ENCODE measurements at places on chromosomes 2 and 18.

- DNase-seq: no peak
Observed at GRCh38 chr2:197628043-197628500, 47.3 kb downstream of the RFTN2 start.

- no peak for DNase-seq
Observed at GRCh38 chr2:192010073-192010472, 163.2 kb upstream of the CAVIN2 start.

GRCh38 chr18:48934415-48934722 lies 16.4 kb downstream of the SMAD7 start:
- no peak for DNase-seq

- no peak for DNase-seq
Observed at GRCh38 chr2:54818226-54818625, 94.8 kb downstream of the EML6 start.

DNA sequence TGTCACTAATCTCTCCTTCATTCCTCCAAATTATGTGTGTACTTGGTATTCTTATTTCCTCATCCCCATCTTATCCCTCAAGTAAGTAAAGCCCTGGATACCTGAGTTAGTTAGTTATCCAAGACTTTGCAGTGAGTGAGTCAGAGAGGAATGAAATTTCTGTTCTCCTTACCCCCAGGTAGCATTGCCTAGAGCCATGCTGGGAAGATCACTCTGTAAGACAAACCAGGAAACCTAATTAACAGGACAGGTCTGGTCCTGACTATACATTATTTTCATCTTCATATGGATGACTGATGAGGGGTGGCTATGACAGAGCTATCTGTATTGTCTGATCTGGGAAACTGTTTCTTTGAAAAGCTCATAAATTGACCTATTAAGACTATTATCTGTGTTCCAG lies 55.0 kb upstream of the ITGA6 start:
- no peak for DNase-seq

DNA sequence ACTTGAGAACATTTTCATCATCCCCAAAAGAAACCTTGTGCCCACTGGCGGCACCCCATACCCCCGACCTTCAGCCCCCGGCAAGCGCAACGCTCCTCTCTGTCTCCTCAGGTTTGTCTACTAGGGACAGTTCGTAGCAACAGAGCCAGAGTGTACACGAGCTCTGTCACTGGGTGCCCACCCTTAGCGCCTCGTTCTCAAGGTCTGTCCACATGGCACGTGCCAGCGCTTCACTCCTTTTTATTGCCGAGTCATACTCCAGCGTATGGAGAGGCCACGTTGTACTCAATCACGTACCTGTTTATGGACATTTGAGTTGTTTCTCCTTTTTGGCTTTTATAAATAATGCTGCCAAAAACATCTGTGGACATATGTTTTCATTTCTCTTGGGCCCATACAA lies 30.3 kb upstream of the GPC1 start:
- no peak for DNase-seq

DNA sequence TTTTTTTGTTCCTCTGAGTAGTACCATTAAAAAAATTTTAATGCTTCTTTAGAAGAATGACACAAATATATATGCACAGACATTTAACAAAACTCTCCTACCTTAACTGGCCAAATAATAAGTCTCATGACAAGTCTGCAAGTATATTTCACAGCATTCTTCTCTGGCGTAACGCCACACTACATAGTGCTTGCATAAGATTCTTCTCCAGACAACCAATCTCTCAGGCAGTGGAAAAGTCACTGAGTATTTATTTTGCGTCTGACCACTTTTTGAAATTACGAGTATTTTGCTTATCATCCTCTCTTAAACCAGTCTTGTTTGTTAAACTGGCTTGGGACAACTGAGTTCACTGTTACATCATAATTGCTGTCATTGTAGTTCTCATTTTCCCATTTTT lies 749.2 kb downstream of the ADCYAP1 start:
- DNase-seq: no peak

- DNase-seq: no peak
Observed at GRCh38 chr2:46123013-46123412, 174.2 kb upstream of the EPAS1 start.

DNA sequence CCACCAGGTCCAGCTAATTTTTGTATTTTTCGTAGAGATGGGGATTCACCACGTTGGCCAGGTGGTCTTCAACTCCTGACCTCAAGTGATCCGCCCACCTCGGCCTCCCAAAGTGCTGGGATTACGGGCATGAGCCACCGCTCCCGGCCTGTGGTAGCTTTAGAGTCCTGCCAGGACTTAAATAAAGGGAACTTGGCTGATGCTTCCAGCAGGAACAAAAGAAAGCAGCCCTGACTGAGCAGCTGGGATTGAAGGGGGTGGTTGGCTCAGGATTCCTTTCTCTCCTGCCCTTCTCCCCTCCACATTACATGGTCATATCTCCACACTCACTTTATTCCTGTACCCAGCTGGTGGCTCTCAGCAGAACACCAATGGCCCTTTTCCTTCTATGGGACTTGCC lies 20.0 kb downstream of the EFHD1 start:
- DNase-seq: no peak

GRCh38 chr2:176733698-176734430 lies 464.6 kb downstream of the MTX2 start:
- DNase-seq: no peak

GRCh38 chr2:11742702-11743357 lies 3.6 kb upstream of the LPIN1 start:
- DNase-seq: no peak

GRCh38 chr2:16650287-16651249 lies 15.1 kb downstream of the CYRIA start:
- DNase-seq: no peak

GRCh38 chr2:164691346-164691887 lies 70.1 kb upstream of the GRB14 start:
- DNase-seq: no peak

DNA sequence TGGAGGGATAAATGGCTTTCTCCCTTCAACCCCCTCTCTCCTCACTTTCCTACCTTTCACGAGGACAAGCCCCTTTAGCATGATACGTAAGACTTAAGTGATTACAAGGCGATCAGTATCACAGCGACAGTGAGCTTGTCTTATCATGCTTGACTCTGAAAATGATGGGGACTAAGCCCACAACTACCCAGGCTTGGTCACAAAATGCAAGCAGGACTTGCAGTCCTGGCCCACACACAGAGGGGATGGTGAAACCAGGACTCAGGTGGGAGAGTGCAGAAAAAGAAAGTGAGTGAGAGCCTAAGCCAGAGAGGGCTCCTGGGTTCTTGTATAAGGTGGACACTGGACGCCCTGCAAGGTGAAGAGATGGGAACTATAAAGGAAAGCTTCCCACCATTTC lies 95.7 kb upstream of the ARL4C start:
- no peak for DNase-seq

GRCh38 chr2:142175813-142176338 lies 45.1 kb upstream of the LRP1B start:
- no peak for DNase-seq

DNA sequence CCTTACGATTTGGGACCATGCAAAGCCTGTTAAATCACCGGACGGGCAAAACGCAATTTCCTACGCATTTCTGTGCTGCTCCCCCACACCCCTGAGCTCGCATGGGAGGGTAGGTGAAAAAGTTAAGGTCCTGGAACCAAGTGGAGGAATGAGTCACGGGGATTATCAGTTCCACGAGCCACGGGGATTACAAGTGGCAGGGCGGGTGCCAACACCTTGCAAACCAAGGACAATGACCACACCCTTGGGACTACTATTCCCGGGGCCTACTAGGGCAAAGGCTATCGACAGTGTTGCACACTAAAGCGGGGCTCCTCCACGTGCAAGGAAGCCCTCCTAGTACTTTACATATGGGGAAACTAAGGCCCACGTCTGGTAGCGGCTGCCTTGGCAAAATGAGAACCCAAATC lies 447 bp downstream of the RETSAT start:
- DNase-seq: no peak

DNA sequence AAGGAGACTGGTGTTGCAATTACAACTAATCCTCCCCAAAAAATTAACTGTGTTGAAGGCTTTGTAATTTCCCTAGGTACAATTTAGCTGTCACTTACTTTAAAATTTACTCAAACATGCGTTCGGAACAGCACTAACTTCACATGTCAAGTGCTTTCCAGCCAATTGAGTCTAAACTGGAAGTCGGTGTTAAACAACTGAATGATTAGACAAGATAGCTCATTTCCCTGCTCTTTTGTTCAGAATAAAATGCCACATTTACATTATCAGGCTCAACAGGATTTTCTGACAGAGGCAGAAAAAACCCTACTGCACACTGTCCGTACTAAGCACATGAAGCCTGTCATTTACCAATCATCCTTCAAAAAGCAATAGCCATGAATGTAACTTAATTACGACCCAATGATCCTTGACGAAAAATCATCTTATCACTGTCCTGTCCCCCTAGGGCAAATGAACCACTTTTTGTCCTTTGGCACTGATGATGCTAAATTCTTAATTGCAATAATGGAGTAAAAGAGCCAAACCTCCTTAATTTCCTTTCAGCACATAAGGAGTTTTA lies 56.0 kb downstream of the LRPPRC start:
- DNase-seq: no peak

DNA sequence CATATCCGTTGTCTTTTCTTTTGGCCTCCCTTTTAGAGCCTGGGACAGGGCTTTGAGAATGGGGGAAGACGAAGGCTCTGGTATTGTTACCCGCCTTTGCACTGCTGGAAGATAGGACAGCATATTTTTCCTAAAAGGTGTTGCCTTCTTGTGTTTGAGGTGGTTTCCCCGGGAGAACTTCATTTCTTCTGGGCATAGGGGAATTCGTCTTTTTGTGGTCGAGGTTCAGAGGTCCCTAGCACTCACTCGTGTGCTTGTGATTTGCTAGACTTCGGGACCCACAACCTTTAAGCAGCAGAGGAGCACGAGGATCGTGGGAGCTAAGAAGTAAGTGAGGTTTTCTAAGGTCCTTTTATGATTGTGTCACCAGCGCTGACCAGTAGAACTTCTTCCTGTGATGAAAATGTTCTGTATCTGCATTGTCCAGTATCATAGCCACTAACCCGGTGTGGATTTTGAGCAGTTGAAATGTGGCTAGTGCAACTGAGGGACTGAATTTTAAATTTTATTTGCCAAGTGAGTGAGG lies 611 bp downstream of the ZNF512 start:
- peak; percentile 25 for DNase-seq

GRCh38 chr2:144927429-144927828 lies 407.5 kb upstream of the ZEB2 start:
- DNase-seq: no peak

GRCh38 chr2:30359644-30360167 lies 87.3 kb upstream of the LCLAT1 start:
- DNase-seq: peak; percentile 47

DNA sequence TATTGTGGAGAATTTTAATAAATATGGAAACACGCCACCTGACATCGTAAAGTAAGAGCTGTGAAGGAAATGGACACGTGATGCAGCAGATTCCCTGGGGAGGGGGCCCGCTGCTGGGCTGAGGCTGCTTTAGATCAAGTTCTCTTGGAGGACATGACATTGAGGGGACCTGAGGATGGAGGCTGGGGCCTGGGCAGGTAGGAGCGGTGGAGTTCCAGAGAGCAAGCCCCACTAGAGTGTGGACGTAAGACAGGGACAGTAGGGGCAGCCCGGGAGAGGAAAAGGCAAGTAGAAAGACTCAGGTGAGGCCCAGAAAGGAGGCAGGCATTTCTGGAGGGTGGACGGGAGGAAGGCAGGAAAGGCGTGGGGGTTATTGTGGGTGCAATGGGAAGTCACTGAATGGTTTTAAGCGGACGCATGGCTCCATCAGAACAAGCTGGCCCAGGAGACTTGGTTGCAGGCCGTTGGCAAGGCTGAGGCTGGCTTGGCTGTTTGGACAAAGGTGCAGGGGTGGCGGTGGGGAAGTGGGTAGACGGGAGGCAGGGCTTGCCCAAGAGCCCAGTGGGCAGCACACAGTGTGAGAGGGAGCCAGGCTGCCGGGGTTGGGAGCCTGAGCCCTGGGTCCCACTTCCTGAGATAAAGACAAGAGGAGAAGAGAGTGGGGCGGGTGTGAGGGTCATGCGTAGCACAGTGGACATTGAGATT lies 15.7 kb downstream of the SIGLEC15 start:
- no peak for DNase-seq

- DNase-seq: no peak
Observed at GRCh38 chr2:3610415-3610814, 15.5 kb downstream of the COLEC11 start.

DNA sequence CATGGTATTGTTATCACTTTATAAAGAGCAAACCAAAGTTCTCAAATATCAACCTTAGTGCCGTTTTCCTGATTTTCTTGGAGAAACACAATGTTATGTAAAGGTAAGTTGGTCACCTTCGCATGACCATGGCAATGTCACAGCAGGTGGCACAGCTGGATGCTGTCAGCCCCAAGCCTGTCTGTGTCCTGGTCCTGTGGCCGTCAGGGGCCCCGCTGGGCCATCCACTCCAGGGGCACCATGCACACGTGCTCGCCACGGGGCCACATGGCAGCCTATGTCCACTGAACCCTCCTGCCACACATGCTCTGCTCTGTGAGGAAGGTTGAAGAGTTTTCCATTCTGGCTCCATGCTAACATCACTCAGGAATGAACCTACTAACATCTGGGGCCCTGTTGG lies 85.9 kb downstream of the EIPR1 start:
- DNase-seq: no peak

GRCh38 chr2:129907256-129907998 lies 72.0 kb upstream of the RAB6C start:
- DNase-seq: no peak

DNA sequence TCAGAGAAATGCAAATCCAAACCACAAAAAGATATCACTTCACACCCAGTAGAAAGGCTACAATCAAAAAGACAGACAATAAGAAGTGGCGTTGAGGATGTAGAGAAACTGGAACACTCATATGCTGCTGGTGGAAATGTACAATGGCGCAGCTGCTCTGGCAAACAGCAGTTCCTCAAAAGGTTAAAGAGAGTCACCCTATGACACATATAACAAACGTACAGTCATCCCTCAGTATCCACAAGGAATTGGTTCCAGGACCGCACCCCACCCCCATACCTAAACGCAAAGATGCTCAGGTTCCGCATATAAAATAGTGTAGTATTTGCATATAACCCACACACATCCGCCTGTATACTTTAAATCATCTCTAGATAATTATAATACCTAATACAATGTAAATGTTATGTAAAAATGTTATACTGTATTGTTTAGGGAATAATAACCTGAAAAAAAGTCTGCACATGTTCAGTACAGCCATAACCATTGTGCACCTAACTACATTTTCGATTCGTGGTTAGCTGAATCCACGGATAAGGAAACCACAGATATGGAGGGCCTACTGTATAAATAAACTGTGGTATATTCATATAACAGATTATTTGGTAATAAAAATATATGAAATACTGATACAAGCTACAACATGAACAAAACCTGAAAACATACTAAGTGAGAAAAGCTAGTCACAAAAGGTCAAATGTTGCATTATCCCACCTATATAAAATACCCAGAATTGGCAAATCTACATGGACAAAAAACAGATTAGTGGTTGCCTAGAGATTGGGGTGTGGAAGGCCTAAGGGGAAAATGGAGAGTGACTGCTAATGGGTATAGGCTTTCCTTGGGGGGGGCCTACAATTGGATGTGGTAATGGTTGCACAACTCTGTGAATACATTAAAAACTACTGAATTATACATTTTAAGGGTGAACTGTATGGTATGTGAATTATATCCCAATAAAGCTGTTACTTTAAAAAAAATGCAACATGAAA lies 37.5 kb downstream of the UXS1 start:
- DNase-seq: no peak

- DNase-seq: no peak
Observed at GRCh38 chr18:59048048-59048363, 91.7 kb upstream of the SEC11C start.
